ENCODE measurements at places on chromosomes 5 and 9.

GRCh38 chr9:94111446-94111845 lies 27.2 kb downstream of the PTPDC1 start:
- no peak for DNase-seq

DNA sequence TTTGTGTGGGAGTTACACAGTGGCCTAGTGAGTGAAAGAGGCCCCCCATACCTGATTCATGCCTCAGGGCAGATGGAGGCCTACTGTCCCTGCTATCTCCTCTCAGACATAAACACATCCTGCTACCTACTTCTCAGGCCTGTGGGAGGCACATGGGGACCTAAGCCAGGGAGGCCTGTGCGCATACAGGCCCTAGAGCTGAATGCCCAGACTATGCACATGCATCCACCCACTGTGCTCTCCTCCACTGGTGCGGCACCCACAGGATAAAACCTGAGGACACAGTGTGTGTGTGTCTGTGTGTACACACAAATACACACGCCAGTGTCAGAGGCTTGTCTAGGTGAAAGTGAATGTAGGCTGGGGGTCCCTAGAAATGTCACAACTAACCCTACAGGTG lies 1.4 kb downstream of the PAX5 start:
- DNase-seq, result no peak

DNA sequence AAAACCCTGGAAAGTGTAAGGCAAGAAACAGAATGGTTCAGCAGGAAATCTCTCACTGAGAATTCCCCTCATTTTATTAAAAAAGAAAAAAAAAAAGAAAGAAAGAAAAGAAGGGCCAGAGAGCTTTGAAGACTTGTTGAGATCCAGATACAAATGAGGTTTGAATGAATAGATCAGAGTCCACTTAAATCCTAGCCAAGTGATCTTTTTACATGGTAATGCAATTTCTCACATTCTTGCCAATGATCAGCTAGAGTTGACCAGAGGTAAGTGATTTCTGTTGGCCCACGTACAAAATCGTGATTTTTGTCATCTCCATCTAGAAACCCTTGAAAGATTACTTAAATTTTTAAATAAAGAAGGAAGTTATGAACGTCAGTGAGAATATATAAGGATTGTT lies 261.5 kb upstream of the PCSK5 start:
- no peak for DNase-seq

DNA sequence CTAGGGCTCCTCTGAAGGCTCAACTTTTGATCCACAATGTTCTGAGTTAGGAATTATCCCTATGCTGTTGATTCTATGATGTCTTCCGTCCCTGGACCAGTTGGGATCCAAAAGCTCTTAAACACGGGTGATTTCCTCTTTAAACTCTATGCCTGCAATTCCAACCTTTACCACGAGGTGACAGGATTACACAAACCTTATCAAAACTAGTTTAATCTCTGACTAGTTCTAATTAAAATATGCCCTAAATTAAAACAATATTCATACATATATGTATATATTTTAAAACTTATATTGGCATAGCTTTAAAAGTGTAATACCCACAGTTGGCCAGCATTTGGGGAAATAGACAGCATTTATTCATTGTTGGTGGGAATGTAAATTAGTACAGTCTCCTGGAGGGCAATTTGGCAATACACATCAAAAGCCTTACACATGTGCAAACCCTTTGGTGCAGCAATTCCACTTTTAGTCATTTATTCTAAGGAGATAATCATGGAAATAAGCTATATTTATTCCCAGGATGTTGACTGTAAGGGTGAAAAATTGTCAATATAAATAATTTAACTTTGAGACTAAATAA lies 51.6 kb upstream of the PHYKPL start:
- DNase-seq, result peak; percentile 71

DNA sequence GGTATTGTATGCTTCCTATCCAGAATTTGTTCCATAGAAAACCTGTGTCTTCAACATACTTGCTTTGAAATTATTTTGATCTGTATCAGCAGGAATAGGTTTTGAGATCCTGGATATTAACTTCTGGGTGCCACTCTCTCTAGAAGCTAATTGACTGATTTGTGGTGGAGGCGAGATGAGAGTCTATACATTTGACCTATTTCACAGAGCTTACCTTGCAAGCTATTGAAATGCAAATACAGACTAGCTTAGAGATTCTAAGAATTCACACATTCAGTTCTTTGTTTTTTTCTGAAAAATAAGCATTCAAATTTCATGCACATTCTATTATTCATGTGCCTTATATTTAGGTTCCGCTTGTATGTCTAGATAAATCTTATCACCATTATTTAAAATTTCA lies 246.3 kb downstream of the MAST4 start:
- DNase-seq, result no peak

- DNase-seq, result peak; percentile 75
Measured at GRCh38 chr5:60959156-60959555, 14.2 kb downstream of the NDUFAF2 start.

- no peak for DNase-seq
Measured at GRCh38 chr5:138585157-138585556, 10.0 kb upstream of the HSPA9 start.

DNA sequence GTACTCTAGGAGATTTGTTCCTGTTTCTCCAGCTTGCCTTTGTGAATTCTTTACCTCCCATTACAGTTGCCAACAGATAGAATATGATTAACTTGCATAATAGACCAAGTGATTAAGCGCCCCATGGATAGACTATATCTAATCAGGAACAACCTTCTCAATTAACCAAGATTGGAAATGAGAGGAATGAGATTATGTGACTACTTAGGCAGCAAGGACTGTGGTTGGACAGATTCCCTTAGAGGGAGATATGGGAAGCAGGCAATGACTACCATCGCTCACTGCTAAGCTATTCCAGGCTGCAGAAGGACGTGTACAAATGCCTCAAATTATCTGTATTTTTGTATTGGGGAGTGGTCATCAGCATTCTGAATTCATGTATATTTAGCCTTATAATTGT lies 278.1 kb upstream of the DAB2 start:
- DNase-seq, result no peak

- DNase-seq, result peak; percentile 71
Measured at GRCh38 chr5:117761186-117761585, 1186.6 kb upstream of the SEMA6A start.

DNA sequence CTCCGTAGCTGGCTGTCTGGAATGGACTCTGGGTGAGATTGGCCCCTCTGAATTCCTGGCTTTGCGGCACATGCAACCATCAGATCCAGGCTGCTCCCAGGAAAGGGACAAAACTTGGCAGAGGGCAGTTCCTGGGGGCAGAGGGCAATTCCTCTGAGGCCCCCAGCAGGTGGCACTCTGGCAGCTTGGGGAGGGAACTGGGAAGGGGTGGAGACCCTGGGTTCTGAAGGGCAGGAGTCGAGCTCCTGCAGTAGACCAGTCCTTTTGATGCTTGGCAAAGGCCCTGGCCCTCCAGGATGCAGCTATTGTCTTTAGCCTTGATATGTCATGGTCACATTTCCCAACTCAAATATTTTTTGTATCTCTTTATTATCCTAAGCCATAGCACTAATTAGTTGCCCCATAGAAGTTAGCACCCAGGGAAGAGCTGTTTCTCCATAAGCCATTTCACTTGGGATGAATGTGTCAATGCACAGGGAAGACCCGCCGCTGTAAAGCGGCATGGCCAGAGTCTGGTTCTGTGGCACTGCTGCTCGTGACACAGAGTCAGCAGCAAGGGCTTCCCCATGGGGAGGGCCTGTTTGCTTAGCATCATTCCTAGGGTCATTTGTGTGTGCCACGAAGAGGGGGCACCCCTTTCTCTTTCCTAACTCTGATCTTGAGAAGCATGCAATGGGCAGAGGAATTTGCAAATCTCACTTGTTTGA lies 51.2 kb upstream of the CDK20 start:
- no peak for DNase-seq

- no peak for DNase-seq
Measured at GRCh38 chr5:173472164-173472563, 143.9 kb upstream of the STC2 start.

GRCh38 chr9:111399211-111399739 lies 69.3 kb upstream of the OR2K2 start:
- DNase-seq, result no peak

DNA sequence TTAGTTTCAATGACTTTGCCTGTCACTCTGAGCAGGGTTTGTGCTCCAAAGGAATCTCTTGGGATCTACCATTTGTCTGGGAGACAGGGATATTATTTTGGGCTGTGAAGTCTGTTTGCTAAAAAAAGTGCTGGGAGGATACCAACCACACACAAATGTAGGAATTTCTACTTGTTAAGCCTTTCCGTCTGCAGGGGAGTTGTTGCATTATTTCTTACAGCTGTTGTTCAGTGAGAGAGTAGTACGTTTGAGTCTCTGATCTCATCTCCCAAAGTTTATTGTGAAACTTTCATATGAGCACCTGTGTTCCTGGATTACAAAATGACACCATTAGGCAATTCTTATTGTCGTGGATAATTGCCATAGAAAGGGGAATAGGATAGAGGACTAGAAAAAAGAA lies 78.3 kb upstream of the SEMA6A start:
- no peak for DNase-seq

GRCh38 chr5:128537221-128537999 lies 635 bp downstream of the FBN2 start:
- no peak for DNase-seq

DNA sequence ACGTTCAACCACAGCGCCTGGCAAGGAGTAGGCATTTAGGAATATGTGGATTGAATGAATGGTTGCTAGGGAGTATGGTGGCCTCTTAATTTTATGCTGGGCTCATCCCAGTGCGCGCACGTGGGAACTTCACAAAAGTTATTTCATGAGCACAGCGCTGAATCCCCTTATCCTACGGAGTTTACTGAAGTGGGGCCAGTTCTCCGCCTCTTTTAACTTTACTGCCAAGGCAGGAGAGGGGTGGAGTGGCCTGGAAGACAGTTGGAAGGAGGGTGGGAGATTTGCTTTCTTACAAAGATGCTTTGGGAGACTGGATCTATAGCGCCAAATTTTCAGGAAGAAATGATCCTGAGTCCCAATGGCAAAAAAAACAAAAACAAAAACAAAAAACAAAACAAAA lies 326.5 kb downstream of the SH3GL2 start:
- DNase-seq, result no peak

DNA sequence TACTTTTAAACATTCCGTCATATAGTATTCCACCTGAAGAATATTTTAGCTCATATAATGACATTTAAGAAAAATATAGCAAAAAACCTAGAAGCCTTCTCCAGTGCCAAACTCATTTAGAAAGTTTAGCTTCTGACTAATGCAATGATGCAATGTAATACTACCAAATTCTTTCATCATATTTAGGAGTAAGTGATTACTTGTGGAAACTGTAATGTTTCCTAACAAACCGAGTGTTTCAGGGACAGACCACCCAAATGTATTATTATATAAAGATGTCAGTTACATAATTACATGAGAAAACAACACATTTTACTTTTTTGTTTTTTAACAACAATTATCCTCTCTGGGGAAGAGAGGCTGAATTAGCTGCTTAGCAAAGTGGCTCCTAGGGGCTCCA lies 316.2 kb downstream of the ARL15 start:
- peak; percentile 59 for DNase-seq

GRCh38 chr5:157486221-157486681 lies 26.2 kb downstream of the NIPAL4 start:
- no peak for DNase-seq
